ENCODE measurements at places on chromosomes 1 and 21.

GRCh38 chr1:10074059-10074851 lies 41.5 kb downstream of the UBE4B start:
- DNase-seq, result peak; percentile 97

GRCh38 chr1:65725064-65725463 lies 67.6 kb upstream of the PDE4B start:
- DNase-seq, result no peak

DNA sequence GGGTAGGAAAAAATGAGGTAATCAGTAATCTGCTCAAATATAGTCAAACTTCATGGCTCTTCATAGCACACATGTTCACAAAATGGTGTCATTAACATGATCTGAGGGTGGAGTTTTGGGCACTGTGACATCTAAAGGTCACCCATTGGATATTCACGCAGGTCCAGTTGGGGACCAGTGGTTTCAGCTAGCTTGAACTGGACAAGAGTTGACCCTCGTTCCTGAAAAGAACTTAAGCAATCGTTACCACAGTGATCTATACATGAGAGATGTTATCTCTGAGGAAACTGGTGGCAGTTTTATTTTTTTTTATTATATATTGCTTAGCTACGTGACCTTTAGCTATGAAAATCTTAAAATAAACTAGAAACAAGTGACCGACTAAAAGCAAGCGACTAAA lies 3.0 kb upstream of the OR2C3 start:
- no peak for DNase-seq

GRCh38 chr21:42057851-42058437 lies 13.2 kb upstream of the UMODL1 start:
- no peak for DNase-seq

DNA sequence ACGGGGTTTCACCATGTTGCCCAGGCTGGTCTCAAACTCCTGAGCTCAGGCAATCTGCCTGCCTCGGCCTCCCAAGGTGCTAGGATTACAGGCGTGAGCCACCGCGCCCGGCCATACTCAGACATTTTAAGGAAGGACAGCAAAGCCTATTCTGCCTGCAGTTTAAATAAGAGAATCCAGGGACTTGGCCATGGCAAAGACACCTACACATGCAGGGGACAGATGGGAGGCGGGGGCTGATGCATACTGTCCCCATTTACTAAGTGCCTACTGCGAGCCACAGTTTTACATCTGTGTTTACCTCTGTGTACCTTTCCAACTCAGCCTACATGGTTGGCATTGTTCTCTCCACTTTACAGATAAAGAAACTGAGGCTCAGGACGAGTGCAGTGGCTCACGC lies 25.4 kb downstream of the LDLRAD2 start:
- DNase-seq, result no peak

DNA sequence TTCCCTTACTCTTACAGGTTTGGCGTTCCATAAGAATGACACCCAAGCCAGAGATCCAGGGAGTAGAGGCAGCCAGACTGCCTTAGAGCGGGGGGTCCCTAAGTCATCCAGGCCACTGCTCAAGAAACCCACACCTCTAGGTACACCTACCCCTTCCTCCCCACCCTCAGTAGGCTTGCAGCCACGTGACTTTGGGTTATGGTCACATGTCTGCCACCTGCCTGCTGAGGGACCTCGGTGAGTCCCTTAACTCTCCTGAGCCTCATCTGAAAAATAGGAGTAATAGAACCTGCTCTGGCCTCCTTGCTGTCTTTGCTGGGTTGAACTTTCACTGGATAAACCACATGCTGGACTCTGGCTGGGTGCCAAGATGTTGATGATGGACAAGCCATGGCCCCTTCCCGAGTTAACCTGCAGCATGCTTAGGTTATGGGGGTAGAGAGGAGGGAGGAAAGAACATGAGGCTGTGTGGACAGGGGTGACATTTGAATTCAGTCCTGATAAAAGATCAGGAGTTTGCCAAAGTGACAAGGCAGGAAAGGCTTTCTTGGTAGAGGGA lies 4.5 kb downstream of the RPS6KA1 start:
- no peak for DNase-seq

- peak; percentile 74 for DNase-seq
These were observed 12.7 kb downstream of the CDCA8 start for GRCh38 chr1:37704966-37705365.

GRCh38 chr1:75087278-75087677 lies 46.9 kb upstream of the LHX8 start:
- peak; percentile 20 for DNase-seq

- no peak for DNase-seq
These were observed 24.6 kb downstream of the RUNX3 start for GRCh38 chr1:24905355-24905978.

GRCh38 chr1:21913763-21914162 lies 23.3 kb downstream of the HSPG2 start:
- no peak for DNase-seq

DNA sequence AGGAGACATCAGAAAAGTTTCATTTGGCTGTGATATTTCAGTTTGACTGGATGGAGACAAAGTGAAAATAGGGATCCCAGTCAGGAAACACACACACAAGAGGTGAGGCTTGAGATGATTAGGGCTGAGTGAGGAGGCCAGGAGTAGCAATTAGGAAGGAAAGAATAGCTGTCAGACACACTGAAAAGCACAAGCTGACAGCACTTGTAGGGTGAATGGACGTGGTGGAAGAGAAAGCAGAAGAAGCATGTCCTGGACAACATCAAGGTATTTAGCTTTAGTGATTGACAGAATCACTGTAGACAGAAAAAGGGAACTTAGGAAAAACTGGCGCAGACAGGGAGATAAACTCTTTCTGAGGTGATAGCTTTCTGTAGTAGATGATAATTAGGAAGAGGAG lies 347.7 kb downstream of the TGFB2 start:
- DNase-seq, result no peak

- DNase-seq, result peak; percentile 43
These were observed 2.6 kb upstream of the CC2D1B start for GRCh38 chr1:52368383-52369172.

GRCh38 chr1:54794451-54795355 lies 6.4 kb downstream of the TTC22 start:
- DNase-seq, result no peak

DNA sequence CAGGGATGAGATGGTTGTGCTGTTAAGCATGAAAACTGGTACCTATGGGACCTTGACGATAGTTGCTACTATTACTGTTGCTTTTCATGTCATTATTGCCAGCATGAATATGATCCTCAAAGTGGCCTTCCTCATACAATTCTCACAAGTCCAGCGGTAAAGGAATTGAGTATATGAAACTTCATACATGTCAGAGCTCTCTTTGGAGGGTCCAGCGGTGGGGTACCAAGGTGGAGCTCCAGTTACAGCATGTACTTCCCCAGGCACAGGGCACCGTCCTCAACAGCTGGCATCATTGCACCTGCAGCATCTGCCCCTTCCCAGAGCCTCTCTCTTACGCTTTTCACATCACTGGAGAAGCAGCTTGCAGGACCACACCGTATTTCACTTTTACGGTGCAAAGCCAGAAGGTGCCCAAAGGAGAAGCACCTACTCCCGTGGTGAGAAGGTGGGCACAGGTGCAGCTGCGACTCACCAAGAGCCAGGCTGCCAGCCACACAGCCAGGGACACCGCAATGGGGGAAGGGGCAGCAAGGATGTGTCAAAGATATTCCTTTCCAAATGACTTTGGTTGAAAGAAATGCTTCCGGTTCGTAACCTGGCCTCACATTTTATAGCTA lies 166.4 kb upstream of the IRF2BP2 start:
- no peak for DNase-seq

DNA sequence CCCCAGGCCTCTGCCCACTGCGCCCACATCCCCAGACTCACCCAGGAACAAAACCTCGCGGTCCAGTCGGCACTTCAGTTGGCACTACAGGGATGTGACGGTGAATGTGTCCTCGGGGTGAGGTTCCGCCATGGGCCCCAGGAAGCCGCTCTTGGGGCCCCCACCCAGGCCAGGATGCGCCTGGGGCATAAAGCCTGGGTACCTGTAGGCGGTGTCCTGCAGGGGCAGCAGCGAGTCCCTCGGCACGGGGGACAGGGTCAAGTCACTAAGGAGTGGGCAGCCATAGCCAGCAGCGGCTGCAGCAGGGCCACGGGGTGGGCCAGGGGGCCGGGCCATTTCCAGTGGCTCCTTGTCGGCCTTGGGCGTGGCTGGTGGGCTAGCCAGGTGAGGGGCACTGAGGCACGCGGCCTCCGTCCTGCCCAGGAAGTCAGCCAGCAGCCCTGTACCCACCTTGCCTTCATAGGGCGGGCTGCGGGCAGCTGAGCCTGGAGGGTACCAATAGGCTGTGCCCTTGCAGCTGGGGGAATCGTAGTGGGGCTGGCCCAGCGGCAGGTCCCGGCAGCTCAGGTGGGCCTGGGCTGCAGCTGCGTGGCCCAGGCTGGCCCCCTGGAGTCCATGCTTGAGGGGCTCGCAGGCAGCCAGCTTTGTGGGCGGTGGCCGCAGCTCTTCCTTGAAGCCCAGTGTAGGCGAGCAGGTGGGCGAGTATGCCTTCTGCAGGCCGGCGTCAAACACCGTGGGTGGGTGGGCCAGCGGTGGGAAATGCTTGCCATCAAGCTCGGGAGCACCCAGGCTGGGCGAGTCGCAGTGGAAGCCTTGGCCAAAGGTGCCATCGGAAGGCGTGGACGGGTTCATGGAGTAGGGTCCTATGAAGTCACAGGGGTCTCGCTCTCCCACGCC lies 56.5 kb downstream of the AHDC1 start:
- no peak for DNase-seq

- DNase-seq, result no peak
These were observed 96.8 kb upstream of the LMO4 start for GRCh38 chr1:87231703-87232367.

- peak; percentile 99 for DNase-seq
These were observed 262.6 kb upstream of the SGIP1 start for GRCh38 chr1:66271216-66271903.
